Activated B cell treated with CpG ODN at 0.5 μM for 24 hours (primary cell): ENCODE measurements at places on chromosomes 4 and X. TPM values are rescaled to one million over a fixed set of nuclear protein-coding genes. Genes with fewer than 3 reads are reported as not detected.

Gene MTMR8
- total RNA-seq: 4.3 and 4.7 TPM in 2 replicates

Gene AR
- not detected in 2 replicates for total RNA-seq

Gene ARAP2
- total RNA-seq: 55.7 and 59.1 TPM in 2 replicates

Gene SRPX2
- not detected in 2 replicates for total RNA-seq

Gene PCDH10
- total RNA-seq: not detected in 2 replicates

Gene NPY2R
- total RNA-seq: not detected in 2 replicates

Gene ETDA
- not detected in 2 replicates for total RNA-seq

Gene SLC10A4
- total RNA-seq: not detected in 2 replicates

Gene ARX
- total RNA-seq: not detected in 2 replicates

Gene USP26
- not detected in 2 replicates for total RNA-seq

Gene APLN
- not detected in 2 replicates for total RNA-seq

Gene MAGEC1
- not detected in 2 replicates for total RNA-seq
